ENCODE measurements at places on chromosomes 11 and 22.

DNA sequence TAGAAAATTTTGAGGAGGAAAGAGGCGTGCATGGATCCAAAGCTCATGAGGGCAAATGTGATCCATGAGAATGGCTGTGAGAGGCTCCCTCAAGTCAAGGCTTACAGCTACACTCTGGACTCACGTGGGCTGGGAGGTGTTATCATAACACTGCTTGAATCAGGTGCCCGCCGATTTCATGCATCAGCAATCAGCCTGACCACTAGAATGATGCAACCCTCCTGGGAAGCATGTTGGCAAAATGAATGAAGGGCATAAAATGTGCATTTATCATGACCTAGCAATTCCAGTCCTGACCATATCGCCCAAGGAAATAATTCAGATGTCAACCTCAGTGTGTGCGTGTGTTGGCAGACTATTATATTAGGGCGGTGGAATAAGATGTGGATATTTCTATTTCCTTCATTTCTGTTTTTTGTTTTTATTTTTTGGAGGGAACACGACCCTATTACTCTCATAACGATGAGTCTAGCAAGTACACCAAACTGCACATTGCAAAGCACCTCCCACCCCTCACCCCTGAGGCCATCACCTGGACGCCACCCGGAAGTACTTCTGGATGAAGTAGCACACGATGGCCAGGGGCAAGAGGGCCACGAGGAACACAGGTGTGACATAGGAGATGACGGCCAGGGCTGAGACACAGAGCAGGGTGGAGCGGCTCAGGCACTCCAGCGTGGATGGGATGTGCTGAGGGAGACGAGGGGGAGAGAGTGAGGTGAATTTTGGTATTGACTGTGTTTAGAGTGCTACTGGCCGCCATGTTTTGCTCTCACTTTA is 15.7 kb upstream of the KCNJ11 start:
- no peak for DNase-seq

DNA sequence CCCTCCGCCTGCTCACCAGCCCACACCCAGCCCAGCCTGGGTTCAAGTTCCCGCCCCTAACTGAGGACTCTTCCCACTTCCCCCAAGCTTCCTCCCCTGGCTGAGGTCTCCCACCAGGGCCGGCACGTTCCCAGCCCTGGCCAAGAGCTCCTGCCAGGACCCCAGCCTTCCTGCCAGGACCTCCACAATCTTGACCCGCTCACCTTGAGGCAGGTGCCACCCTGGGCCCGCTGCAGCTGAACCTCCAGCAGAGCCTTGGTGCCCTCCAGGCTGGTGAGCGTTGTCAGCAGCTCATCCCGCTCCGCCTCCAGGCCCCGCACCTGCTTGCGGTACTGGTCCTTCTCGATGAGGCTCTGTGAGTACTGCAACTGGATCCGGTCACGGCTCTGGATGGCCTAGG is 13.2 kb downstream of the CARD10 start:
- no peak for DNase-seq

DNA sequence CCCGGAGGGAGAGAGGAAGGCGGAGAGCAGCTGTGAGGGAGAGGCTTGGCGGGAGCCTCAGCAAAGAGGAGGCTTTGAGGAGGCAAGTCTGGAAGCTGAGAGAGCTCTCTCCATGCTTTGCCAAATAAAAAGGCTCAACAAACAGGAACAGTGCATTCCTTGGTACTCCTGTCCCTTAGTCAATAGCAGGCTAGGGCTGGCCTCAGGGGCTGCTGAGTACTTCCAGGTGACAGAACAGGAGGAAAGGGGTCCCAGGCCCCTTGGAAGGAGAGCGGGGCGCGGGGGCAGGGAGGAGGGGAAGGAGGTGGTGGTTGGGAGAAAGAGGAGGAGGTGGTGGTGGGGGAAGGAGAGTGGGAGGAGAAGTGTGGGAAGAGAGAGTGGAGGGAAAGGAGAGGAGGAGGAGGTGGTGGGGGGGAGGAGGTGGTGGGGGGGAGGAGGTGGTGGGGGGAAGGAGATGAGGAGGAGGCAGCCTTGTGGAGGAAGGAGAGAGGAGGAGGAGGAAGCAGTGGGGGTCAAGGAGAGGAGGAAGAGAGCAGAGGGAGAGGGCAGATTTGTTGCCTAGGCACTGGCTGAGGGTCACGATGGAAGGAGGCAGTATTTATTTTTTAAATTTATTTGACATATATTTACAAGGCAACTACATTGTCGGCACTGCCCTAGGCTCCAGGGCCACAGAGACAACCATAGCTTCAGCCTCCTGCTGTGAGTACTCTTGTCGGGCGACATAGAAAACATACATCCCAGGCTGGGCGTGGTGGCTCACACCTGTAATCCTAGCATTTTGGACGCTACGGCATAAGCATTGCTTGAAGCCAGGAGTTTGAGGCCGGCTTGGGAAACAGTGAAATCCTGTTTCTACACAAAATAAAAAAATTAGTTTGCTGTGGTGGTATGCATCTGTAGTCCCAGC is 74.2 kb upstream of the ZBED5 start:
- no peak for DNase-seq

DNA sequence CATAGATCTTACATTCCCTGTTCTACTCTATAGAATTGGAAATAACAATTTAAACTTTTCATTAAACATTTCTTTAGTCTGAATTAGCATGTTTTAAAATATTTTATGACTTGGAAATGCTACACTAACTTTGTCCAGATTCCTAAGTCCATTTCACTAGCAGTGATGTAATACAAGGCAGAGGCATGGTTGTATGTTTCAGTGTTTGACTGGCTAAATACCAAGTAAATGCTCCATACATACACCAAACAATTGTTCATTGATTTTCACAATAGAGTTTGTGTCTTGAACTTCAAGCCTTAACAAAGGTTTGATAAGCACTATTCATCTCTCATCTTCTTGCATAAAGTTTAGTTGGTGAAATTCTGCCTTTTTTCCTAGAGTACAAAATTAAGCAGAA is 13.5 kb downstream of the ZBED5 start:
- no peak for DNase-seq

DNA sequence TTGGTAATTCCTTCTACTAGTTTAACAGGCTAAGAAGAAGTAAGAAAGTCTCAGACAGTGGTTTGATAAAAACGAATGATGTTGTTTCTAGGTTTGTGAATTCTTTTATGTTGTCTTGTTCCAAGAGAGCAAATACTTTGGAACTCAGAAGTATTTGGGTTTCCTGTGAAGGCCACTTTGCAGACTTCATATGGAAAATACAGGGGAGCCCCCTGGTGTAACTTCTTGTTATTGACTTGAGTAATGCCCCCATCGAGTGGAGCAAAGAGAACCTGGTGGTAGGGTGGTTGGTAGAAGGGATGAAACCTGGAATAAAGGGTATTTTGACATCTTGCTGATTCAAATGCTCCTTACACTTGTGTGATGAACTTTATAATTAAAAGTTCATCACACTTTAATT is 40.0 kb upstream of the PTH start:
- no peak for DNase-seq

DNA sequence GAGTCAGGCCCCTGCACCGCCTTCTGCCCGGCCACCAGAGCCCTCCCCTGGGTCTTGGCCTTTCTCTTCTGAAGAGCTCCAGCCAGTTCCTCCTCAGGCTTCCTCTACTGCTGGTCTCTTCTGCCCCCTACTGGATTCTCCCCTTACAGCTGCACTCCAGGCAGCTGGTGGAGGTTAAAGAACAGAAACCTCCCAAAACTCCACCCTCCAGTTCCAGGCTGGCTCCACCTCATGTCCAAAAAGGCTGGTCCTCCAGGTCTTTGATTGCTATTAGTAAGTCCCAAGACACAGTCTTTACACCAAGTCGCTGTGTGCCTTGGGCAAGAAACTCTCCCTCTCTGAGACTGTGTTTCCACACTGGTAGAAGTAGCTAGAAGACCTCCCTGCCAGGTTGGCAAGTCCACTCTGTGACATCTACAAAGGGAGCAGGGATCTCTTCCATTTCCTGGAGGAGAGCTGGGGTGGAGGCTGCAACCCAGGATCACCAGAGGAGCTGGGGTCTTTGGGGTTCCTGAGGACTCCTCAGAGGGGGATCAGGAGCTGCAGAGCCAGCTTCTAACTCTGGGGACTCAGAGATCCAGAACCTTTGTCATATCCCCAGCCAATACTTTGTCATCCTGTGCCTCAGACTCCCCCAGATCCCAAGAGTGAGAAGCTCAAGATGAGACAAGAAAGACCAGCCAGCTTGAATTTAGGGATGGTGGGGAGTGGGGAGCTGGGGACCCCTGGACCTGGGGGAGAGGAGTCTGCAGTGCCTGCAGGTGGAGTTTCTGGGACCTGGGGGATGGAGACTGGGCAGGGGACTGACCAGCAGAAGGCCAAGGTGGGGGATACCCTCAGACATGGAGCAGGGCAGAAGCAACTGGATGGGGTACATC is 3.4 kb upstream of the IGLL5 start:
- DNase-seq, result peak; percentile 5

GRCh38 chr11:111531687-111532364 is 8.7 kb upstream of the LAYN start:
- DNase-seq, result peak; percentile 56

DNA sequence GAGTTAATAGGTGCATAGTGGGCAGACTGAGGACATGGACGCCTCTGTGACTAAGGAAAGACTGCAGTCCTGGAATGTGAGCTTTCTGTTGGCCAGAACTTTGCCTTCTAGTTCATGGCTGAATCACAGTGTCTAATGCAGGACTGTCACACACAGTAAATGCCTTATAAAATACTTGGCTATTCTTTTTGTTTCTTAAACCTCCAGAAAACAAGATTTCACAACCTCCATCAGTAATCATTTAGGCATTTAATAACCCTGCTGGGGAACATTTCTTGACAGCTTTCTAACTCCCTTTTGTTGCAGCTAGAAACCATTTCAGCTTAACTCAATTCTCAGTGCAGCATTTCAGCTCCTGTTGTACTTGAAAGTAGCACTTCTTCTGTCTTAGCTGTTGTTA is 335.8 kb upstream of the DDI1 start:
- peak; percentile 36 for DNase-seq

GRCh38 chr11:75853971-75854370 is 39.0 kb downstream of the UVRAG start:
- no peak for DNase-seq

DNA sequence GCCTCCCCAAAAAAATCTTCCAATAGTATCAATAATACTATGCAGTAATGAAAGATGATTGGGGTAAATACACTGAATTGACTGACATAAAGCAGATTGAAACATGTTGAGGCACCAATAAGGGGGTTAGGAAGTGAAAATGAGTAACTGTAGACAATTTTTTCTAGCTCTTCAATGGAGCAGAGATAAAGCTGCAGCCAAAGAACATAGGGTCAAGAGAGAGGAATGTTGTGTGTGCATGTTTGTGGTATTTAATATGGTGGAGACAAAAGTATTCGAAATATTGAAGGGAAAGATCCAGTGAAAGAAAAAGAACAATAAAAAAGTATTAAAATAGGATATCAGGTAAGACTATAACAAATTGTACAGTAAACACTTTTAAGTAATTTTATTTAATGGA is 450.0 kb upstream of the CCDC179 start:
- no peak for DNase-seq

DNA sequence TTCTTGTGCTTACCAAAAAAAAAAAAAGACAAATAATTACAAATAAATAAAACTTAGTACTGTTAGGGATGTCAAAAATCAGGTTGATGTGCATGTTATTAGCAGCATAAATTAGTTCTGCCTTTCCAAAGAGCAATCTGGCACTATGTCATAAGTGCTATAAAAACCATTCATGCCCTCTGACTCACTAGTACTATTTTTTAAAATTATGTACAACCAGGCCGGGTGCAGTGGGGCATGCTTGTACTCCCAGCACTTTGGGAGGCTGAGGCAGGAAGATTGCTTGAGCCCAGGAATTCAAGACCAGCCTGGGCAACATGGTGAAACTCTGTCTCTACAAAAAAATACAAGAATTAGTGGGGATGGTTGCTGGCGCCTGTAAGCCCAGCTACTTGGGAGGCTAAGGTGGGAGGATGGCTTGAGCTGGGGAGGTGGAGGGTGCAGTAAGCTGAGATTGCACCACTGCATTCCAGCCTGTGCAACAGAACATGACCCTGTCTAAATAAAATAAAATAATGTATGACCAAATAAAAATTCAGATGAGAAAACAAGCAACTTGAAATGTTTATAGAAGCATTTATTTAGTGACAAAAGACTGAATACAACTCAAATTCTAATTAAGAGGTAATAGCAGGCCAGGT is 25.3 kb downstream of the UEVLD start:
- DNase-seq, result no peak

- no peak for DNase-seq
Observed at GRCh38 chr11:44689265-44689664, 37.5 kb upstream of the TSPAN18 start.

DNA sequence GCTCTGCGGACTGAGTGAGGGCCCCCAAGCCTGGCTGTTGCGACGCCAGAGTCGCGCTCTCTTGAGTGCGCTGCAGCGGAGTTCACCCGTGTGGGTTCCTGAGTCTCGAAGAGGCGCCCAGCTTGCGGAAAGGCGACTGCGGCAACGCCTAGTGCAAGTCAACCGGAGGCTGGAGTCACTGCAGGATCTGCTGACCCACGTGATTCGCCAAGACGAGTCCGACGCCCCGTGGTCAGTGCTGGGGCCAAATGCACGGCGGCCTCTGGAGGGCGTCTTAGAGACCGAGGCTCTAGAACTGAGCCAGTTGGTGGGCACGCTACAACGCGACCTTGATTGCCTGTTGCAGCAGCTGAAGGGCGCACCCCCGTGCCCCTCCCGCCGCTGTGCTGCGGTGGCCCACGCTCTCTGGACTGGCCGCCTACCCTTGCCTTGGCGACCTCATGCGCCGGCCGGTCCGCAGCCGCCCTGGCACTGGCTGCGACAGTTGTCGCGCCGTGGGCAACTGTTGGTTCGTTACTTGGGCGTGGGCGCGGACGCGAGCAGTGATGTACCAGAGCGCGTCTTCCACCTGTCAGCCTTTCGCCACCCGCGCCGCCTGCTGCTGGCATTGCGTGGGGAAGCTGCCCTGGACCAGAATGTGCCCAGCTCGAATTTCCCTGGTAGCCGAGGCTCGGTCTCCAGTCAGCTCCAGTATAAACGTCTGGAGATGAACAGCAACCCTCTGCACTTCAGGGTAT is 32.6 kb downstream of the RRP8 start:
- DNase-seq, result no peak

GRCh38 chr11:35632301-35632700 is 14.0 kb downstream of the FJX1 start:
- DNase-seq, result no peak

DNA sequence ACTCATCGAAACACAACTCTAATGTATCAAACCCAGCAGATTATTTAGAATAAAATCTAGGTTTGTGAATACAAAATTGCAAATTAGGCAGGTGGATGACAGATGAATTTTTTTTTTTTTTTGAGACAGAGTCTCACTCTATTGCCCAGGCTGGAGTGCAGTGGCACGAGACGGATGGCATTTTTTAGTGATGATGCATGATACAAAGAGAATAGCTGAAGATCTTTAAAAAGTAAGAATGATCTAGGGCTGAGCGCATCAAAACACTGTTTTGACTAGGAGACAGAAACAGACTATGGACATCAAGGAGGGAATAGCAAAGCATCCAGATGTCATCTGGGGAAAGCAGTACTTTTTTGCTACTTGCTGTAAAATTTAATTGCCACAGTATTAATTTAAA is 63.8 kb downstream of the IMMP1L start:
- DNase-seq, result no peak

- DNase-seq, result no peak
Observed at GRCh38 chr11:122882857-122883645, 492 bp downstream of the JHY start.
